GM23248 (cell line): ENCODE measurements at places on chromosomes 2 and 18. TPM values are rescaled to one million over a fixed set of nuclear protein-coding genes. Genes with fewer than 3 reads are reported as not detected.
A peak's percentile ranks its signal among the peaks of the same experiment; 100 is the strongest.

PLCL1 gene
- 2.3 TPM in 2 replicates for total RNA-seq

DNA sequence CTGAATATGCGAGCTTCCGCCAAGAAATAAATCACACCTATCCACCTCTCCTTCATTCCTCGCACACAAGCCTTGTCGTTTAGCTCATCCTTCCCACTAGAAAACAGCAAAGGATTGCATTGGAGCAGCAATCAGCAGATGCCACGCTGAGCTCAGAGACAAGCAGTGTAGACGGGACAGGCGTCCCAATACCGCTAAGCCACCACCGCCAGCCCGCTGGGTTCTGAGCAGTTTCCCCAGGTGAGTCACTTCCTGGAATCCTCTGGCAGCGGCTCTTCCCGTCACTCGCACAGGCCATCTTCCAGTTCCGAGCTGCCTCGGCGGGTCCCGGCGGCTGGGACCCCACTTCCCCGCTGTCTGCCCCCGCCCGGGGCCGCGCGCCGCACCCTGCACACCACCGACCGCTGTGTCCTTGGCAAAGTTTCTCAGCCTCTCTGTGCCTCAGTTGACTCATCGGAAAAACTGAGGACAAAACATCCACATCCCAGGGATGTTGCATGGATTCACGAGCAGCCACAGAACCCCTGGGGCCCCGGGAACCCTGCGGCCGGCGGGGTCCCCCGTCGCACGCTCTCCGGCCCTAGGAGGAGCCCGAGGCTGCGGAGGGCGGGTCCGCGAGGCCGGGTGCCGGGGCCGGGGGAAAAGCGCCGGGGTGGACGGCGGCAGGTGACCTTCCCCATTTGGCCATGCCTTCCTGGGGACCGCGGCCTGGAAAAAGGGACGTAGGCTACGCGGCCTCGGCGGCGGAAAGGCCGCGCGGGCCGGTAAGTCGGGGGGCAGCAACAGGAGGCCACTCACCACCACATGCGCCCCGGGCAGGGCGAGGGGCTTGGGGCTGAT lies 573 bp downstream of the KDSR start:
- peak; percentile 92 for DNase-seq

DNA sequence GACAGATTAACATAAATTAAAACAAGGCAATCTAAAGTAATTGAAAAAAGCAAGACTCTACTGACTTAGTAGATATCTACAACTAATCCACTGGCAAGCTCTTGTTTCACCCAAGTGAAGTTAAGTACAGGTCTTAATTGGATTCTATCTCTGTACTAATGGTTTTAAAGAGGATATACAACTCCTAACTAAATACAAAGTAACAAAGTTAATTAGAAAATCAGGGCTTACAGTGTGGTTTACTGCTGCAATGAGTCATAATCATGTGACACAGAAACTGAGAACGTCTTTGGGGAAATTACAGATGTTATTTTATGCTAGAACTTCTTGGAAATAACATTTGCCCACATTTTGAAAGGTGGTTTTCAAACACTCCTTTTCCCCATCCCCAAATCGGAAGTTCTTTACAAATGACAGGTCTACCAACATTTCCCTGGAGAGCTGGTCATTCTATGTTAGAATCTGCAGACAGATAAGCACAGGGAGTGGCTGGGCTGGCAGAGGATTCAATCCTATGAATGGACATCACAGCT lies 245.3 kb downstream of the STK39 start:
- DNase-seq, result peak; percentile 59

GRCh38 chr18:44075038-44075437 lies 605.6 kb upstream of the SETBP1 start:
- DNase-seq, result no peak

DNA sequence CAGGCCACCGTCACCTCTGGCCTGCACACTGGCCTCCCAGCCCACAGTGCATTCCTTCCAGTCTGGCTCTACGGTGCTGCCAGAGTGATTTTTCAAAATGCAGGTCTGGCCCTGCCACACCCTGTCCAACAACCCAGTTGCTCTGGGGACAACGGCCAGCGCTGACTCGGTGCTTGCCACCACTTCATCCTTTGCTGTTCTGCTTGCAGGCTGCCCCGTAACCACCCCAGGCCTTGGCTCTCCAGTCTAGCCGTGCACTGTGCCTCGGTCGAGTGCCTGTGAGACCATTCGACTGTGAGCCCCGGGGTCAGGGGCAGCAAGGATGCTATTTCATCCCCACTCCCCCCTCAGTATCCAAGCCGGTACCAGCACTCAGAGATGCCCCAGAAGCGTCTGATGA lies 262.6 kb downstream of the KLHL29 start:
- no peak for DNase-seq

BMP10 gene
- not detected in 2 replicates for total RNA-seq

TUBA4B gene
- total RNA-seq, result not detected in 2 replicates

GRCh38 chr18:61935362-61935761 lies 42.6 kb upstream of the RNF152 start:
- DNase-seq, result no peak
